ENCODE measurements at places on chromosomes 7 and 10.
A peak's percentile ranks its signal among the peaks of the same experiment; 100 is the strongest.

DNA sequence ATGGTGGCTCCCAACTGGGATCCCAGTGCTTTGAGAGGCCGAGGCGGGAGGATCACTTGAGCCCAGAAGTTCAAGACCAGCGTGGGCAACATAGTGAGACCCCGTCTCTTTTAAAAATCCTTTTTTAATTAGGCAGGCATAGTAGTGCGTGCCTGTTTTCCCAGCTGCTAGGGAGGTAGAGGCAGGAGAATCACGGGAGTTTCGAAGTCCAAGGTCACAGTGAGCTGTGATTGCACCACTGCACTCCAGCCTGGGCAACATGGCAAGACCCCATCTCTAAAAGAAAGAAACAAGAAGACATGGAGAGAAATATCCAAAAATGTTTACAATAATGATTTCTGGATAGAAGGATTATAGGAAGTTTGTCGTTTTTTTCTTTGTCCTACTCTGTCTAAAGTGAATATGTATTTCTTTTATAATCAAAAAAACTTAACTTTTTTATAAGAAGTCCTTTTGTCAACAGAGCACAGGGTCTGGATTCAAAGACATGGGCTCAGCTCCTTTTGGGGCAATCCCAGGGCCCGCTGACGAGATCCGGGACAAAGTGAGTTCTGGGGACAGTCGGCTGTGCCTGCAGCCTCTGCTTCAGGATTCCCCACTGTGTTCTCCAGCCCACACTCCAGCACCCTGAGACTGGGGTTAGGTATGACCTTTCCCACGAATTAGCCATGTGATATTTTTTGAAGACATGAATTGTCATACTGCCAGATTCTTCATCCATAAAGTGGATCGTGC, 45.6 kb downstream of the PDGFA start:
- DNase-seq = no peak
- no peak overlapping the region for H3K4me3 ChIP-seq
- H3K4me1 ChIP-seq = no peaks in the 10 kb centered on the region
- no peaks in the 10 kb centered on the region for H3K27me3 ChIP-seq
- H3K27ac ChIP-seq = peak overlapping the region; percentile 78

DNA sequence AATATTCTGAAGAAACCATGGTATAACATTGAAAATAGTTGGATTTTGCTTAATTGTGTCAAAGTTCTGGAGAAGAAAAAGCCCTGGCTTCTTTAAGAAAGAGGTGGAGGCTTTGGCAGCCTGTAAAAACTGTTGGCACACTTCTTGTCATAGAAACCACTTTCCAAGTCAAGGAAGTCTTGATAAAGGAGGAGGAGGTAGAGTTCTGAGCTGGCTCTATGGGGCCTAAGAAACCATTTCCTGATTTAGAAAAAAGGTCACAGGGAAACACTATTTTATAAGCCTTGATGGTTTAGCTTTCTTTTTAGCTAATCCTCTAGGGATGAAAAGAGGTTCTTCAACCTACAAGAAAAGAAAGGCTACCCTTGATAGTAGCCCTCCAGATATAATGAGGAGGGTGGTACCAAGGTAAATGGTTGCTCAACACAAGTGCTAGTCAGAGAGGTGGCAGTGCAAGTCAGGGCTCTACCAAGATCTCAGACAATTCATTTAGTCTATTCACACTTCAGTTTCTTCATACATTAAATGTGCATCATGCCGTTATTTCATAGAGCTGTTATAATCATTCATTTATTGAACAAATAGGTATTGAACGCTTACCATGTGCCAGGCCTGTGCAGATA, 346.9 kb downstream of the RNLS start:
- no peaks in the 10 kb centered on the region for H3K36me3 ChIP-seq
- DNase-seq = no peak
- peaks cover 59% of the 10 kb centered on the region for H3K4me1 ChIP-seq
- no peaks in the 10 kb centered on the region for H3K27me3 ChIP-seq
- H3K4me3 ChIP-seq = no peak overlapping the region

DNA sequence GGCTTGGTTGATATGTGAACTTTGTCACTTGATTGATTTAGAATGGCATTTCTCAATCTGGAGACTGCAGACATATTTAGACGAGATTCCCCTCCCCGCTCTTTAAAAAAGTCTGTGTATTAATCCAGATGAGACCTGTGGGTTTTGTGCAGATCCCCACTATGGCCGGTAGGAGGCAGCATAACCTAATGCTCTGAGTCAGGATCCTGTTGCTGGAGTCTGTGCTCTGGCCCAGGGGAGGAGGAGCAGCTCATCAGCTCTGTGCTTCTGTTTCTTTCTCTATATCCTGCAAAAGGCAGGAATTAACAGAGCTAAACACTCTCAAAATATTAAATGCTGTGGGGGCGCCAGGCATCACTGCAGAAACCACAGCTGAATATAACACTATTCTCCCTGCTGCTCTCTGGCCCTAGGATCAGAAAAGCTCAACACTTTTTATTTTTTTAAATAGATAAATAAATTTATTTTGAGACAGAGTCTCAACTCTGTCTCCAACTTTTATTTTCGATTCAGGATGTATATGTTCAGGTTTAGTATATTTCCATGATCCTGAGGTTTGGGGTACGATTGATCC, 23.9 kb upstream of the SEPHS1 start:
- no peak overlapping the region for H3K4me3 ChIP-seq
- H3K27me3 ChIP-seq = peaks cover 6% of the 10 kb centered on the region
- no peak overlapping the region for H3K27ac ChIP-seq
- H3K4me1 ChIP-seq = peaks cover 4% of the 10 kb centered on the region
- DNase-seq = peak; percentile 73

GRCh38 chr7:52897713-52898112, 137.7 kb upstream of the POM121L12 start:
- H3K27me3 ChIP-seq = no peaks in the 10 kb centered on the region
- H3K27ac ChIP-seq = no peak overlapping the region
- H3K4me3 ChIP-seq = no peak overlapping the region
- DNase-seq = no peak
- no peaks in the 10 kb centered on the region for H3K4me1 ChIP-seq

DNA sequence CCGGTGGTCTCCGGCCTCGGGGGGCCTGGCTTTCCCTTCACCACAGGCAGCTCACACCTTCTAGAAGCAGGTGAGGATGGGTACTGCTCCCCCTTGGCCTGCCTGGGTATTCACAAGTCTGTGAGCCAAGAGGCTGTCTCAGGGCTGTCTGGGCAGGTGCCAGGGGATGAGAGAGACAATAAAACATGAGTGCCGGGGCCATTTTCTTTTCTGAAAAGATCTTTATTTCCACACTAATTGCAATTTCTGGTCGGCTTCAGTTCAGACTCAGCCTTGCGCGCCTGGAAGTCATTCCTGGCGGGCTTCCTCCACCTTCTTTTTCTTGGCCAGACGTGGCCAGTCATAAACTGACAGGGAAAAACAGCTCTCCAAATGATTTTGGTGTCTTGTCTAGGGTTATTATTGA, 171.2 kb downstream of the ARHGAP12 start:
- H3K4me3 ChIP-seq = peak overlapping the region; percentile 87
- peaks cover 61% of the 10 kb centered on the region for H3K4me1 ChIP-seq

DNA sequence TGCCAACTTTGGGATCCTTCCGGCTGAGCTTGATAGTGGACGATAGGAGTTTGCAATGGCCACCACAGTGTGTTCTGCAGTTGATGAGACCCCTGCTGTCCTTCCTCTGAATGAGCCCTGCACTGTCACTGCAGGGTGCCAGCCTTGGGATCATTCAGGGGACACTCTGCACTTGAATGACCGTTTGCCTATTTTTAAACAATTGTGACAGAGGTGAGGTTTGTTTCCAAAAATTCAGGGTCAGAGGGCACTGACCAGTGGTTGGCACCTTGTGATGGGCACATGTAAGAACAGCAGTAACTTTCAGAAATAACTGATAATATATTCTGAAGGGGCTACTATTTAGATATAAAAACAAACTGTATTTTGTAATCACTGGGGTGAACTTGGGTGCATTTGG, 48.5 kb upstream of the ADARB2 start:
- peaks cover 12% of the 10 kb centered on the region for H3K27me3 ChIP-seq
- no peaks in the 10 kb centered on the region for H3K36me3 ChIP-seq
- H3K27ac ChIP-seq = no peak overlapping the region
- DNase-seq = no peak
- no peak overlapping the region for H3K4me3 ChIP-seq
- H3K4me1 ChIP-seq = no peaks in the 10 kb centered on the region

GRCh38 chr10:119663866-119664698, 12.9 kb downstream of the BAG3 start:
- no peak overlapping the region for H3K27ac ChIP-seq
- H3K4me3 ChIP-seq = no peak overlapping the region
- DNase-seq = no peak
- H3K36me3 ChIP-seq = no peaks in the 10 kb centered on the region
- no peaks in the 10 kb centered on the region for H3K27me3 ChIP-seq
